Renal cortex interstitium (tissue), 15 donors: ENCODE measurements at places on chromosomes 4 and X. TPM values are rescaled to one million over a fixed set of nuclear protein-coding genes. Genes with fewer than 3 reads are reported as not detected.

DNA sequence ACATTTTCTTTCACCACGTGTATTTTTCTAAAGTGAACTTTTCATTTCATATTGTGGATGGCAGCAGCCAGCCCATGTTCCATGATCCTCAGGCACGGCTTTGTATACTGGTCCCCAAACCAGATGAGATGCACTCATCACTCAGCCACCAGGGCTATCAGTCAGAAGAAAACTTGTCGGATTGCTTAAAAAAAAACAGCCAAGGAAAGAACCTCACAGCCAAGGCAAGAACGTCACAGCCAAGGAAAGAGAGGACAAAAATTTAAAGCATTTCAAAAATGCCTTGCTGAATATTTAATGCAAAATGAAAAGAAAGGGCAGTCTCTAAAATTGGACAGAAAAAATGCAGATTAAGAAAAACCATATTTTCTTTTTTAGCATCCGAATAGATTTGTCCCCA lies 333.3 kb downstream of the PDGFC start:
- DNase-seq, result no peak

- DNase-seq, result no peak
Measured at GRCh38 chr4:30553706-30554105, 166.5 kb upstream of the PCDH7 start.

DNA sequence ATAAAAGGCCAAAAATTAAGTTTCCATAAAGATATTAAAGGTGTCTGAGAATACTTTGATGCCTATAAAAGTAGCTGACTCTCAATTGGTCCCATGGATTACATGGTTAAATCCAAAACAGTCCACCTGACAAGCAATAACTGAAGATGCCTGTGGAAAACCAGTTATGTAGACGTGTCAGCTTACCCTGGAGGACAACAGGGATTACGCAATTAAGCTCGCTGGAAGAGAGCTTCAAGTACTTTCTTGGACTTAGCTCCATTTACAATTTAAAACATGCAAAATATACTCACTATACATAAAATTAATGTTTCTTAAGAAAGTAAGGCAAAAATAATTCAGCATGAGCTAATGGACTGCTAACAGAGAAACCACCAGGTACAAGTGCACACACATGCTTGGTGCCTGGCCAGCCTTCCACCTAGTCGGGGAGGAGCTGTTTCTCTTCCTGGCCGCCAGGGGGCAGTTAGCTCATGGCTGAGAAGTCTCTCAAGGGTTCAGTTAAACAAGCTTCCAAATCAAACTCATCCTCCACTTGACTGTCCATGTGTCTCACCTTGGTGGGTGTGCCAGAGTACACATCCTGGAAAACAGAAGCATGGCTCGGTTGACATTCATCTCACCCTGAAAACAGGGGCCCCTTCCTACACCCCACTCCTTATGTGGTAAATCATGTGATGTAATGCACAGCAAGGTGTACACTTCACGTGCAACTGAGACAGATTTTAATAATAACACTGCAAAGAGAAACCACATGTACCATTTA lies 9.2 kb upstream of the FAM53A start:
- DNase-seq, result peak; percentile 52

DNA sequence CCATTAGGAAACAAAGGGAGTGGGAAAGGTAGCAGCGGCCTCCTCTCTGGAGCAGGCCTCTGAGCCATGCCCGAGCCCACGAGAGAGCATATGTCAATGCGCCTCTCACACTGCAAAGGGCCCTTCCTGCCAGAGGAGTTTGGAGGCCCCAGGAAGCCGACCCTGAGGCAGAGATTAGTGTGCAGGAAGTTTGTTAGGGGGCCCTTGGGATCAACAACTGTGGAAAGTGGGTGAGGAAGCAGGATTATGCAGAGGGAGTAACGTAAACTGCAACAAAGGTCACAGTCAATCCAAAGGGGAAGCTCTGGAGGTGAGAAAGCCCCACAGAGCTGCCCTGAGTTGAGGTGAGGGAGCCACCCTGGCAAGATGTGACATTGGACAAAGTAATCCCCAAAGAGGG lies 17.4 kb downstream of the RTL5 start:
- DNase-seq, result no peak

GRCh38 chr4:3781997-3782930 lies 16.1 kb downstream of the ADRA2C start:
- DNase-seq, result no peak

DNA sequence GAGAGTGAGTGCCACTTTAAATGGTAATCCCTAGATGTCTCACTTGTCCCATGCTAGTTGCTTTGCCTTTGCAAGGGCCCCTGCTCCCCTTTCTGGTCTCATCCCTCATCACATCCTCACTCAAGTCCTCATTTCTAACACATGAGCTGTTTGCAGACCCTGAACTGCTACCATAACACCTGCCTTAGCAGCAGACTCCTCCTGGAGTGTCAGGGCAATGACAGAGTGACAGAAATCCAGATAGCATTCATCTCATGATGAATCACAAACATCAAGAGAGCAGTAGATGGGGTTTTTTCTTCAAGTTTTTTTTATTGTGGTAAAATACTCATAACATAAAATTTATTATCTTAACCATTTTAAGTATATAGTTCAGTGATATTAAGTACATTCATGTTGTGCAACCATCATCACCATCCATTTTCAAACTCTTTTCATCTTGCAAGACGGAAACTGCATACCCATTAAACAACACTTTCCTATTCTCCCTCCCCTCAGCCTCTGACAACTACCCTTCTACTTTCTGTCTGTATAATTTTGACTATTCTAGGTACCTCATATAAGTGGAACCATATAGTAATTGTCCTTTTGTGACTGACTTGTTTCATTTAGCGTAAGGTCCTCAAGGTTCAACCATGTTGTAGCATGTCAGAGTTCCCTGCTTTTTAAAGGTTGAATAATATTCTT lies 133.2 kb upstream of the RPS6KA3 start:
- no peak for DNase-seq

LDOC1 gene
- 70.4 TPM for polyA plus RNA-seq

- DNase-seq, result no peak
Measured at GRCh38 chr4:77564231-77564630, 41.4 kb upstream of the CXCL13 start.

DNA sequence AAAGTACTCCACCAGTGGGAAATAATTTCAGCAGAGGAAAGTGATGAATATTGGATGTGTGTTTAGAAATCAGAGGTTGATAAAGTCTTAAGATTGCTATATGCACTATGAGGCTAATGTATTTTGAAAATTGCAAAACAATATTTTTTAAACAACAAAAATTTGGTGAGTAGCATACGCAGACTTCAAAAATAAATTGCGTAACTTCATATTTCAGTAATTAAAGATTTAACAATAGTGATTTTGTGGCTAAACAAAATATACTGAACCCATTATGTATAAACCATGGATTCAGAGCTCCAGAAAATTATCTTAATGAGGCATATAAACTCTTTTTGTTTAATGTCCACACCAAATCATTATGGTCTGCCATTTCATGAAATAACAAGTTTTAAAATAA lies 3.3 kb upstream of the TAPT1 start:
- DNase-seq, result no peak

- no peak for DNase-seq
Measured at GRCh38 chr4:17085416-17085815, 187.0 kb upstream of the LDB2 start.

DNA sequence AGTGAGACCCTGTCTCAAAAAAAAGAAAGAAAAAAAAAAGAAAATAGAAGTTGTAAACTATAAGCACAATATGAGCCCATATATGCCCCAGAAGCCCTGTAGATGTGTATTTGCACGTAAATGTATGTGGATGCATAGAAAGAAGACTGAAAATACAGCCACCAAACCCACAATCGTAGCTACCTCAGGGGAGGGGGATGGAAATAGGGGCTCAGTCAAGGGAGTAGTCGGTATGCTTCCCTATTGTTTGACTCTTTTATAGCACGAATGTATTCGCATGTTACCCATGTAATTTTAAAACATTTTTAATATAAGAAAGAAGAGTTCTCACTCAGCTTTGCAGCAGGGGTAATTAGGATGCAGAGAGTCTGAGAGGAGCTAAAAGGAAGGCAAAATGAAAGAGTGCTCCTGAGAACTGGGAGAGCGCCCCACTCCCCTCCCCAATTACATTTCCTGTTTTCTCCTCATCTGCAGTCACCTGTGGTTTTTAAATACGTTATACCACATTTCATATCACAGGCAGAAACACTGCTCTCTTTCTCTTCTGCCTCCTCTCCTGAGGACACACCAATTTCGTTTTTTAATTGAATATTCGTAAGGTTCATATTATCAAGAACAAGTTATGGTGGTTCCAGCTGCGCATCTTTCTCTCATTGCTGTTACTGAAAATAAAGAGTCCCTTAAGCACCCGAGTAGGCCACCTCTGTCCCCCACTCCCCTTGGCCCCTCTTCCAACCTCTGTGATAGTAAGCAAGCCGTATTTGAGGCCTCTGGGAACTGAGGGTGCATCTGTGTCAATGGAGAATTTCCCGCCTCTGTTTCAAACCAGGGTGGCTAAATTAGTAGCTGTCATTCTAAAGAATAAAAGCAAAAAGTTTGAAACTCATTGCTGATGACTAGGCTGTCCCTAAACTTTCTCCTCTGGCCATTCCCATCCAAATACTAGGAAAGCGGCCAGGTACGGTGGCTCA lies 10.7 kb downstream of the SEPTIN6 start:
- DNase-seq, result no peak

GRIA3 gene
- 2.3 TPM for polyA plus RNA-seq

SSX4B gene
- not detected for polyA plus RNA-seq

DNA sequence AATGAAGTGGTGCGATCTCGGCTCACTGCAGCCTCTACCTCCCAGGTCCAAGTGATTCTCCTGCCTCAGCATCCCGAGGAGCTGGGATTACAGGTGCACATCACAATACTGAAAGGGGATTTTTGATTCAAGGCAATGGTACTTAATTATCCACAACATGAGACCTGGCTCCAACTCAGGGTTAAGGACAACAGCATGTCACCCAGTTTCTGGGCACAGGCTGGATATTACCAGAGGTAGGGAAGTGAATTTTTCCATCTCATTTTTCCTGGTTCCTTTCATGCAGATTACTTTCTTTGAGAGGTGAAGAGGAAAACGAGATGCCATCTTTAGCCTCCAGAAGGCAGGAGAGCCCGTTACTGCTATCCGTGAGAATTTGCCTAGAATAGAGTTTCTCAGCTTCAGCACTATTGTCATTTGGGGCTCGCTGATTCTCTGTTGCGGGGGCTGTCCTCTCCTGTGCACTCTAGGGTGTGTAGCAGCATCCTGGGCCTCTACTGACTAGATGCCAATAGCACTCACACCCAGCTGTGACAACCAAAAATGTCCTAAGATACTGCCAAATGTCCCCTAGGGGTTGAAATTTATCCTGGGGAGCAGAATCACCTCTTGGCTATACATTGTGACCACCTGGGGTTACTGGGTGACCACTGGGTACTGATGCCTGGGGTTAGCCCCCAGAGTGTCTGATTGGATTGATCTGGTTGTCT lies 121.8 kb upstream of the NDP start:
- no peak for DNase-seq

DNA sequence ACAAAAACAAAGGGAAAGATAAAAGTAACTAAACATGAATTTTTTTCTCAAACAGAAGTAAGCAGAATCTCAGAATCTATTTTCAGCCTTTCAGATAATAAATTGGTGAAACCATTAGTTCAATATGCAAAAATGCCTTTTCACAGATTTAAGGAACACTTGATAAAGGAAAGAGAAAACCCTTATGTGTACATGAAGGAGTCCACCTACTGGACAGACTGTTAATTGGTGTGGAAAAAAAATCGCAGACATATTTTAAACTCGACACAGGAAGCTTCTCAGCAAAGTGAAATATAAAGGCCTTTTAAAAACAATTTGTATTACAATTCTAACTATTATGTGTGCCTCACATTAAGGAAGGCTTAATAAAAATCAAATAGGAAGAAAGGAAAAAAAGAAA lies 22.3 kb downstream of the COX7B2 start:
- no peak for DNase-seq

DNA sequence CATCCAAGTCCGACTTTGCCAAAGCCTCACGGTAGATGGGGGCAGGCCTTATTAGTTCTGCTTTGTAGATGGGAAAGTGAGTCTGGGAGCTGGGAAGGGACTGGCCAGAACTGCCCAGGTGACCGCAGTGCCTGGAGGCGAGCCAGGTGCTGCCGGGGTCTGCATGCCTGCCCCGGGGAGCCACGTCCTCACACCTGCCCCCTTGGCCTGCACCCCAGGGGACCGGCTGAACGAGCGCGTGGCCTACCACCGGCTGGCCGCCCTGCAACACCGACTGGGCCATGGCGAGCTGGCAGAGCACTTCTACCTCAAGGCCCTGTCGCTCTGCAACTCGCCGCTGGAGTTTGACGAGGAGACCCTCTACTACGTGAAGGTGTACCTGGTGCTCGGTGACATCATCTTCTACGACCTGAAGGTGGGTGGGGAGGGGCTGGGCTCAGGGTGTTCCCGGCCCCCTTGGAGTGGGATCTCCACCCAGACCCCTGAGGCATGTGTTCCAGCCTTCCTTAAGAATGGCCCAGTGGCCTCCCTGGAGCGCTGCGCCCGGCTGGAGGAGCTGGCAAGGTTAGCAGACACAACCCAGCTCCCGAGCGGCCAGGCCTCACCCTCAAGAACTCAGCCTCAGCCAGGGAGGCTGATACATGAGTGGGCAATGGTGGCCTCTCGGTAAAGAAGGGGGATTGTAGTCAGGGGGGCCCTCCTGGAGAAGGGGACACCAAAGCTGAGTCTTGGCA lies 32.1 kb upstream of the HTRA3 start:
- DNase-seq, result no peak

VSIG4 gene
- 8.1 TPM for polyA plus RNA-seq

MND1 gene
- 20.7 TPM for polyA plus RNA-seq
